ENCODE measurements at places on chromosomes 7 and 10.
A peak's percentile ranks its signal among the peaks of the same experiment; 100 is the strongest.

DNA sequence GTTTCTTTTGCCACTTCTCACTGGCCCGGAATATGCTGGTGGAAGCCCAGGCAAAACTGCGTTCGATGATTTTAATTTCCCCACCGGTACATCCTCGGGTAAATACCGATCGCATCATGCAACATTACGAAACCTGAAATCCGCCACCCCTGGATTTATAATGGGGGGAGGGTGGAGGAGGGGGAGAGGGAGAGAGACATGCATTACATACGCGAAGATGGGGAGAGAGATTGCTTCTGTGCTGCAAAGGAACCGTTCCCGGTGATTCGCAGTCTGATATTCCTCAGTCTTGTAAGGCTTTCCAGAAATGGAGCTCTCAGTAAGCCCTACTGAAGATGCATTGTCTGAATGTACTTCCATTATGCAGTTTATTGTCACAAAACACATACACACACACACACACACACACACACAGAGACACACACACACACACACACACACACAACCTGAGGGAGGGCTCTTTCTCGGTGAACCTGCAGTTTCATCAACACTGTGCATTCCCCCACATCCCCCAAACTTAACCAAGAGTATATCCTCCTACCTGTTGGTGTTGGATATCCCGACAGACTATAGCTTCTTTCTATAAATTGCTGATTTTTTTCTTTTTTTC is 741 bp downstream of the GPR85 start:
- DNase-seq, result peak; percentile 23

DNA sequence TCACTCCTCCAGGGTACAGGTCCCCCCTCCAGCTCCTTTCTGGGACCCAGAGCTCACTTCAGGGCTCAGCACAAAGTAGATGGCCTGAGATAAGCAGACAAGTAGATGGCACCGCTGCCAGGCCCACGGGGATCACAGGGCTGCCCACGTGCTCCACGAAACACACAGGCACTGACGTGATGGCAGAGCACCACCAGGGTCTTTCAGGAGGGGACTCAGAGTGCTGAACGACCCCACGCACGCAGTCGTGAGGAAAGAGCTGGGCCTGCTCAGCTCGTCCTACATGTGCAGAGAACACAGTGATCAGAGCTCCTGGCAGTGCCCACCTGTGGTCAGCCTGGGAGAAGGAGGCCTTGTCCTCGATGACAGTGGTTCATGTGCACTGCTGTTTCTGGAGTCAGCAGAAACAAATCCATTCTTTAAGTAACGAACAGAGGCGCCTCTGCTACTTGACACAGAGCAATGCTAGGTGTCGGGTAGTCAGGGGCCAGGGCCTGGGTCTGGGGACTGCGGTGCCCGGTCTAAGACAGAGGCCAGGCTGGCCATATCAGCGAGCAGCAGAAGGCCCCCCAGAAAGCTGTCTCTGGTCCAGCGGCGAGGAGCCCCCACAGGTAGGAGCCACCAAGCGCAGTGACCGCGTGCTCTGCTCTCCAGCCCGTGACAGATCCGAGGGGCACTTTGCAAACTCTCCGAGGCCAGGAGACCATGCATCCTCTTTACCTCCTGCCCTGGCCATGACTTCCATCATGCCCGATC is 129.8 kb upstream of the FAM20C start:
- DNase-seq, result no peak

- DNase-seq, result no peak
Observed at GRCh38 chr7:44460325-44460724, 30.1 kb downstream of the NUDCD3 start.

- DNase-seq, result no peak
Observed at GRCh38 chr7:26789481-26790184, 74.8 kb downstream of the SKAP2 start.

DNA sequence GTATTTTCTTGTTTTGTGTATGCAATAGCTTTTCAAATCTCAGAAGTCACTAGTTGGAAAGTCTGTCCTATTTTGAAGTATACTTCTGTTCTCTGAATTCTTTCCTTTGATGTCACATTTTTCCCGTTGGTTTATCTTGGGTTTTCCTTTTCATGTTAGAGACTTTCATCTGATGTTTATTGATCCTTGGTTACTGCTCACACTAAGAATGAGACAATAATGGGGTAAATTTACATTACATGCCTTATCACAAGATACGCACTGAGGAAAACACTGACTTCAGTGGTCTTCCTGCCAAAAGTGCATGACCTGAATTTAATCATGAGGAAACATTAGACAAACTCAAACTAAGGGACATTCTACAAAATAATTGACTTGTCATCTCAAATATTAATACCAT is 63.5 kb upstream of the C1GALT1 start:
- no peak for DNase-seq

GRCh38 chr10:101578192-101578591 is 9.9 kb downstream of the POLL start:
- DNase-seq, result no peak

GRCh38 chr10:12699258-12699700 is 302.2 kb downstream of the CCDC3 start:
- no peak for DNase-seq

GRCh38 chr7:116661865-116662264 is 10.1 kb upstream of the MET start:
- no peak for DNase-seq

DNA sequence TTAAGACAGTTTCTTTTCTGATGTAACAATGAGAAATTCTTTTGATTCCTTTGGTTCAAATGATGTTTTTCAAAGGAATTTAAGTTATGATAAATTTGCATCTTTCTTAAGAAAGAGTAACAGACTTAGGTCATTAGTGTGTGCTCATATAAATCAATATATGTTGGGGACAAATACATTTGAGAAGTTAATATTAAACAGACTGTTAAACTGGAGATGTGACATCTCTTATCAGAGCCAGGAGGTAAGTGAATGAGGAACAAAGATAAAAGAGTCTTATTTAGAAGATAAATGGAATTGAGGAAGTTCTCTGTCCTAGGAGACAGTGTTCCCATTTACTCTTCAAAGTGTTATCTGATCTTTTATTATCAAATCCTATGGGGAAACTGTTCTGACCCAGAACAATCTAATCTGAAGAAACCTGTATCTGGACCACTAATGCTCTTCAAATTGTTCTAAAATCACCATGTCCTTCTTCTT is 104.8 kb upstream of the LAMB4 start:
- DNase-seq, result peak; percentile 11

DNA sequence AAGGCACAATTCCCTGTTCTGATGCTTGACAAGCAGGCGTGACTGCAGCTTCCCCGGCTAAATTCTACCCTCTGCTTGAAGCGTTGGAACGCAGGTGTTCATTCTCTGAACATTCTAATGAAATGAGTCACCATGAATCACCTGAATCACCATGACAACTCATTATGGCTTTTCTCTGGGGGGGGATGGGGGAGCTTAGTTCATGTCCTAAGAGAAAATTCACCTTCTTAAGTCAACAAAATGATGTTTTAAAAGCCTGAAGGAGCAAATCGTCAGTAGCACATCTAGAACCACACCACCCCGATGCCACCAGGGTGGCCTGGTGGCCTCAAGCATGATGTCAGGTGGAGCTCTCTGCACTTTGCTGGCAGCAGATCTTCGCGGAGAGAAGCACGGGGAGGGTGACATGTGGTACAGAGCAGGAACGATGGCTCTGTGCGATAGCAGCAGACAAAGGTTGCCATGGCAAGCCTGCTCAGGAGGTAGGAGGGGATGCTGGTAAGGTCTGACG is 33.7 kb downstream of the DDC start:
- peak; percentile 21 for DNase-seq

DNA sequence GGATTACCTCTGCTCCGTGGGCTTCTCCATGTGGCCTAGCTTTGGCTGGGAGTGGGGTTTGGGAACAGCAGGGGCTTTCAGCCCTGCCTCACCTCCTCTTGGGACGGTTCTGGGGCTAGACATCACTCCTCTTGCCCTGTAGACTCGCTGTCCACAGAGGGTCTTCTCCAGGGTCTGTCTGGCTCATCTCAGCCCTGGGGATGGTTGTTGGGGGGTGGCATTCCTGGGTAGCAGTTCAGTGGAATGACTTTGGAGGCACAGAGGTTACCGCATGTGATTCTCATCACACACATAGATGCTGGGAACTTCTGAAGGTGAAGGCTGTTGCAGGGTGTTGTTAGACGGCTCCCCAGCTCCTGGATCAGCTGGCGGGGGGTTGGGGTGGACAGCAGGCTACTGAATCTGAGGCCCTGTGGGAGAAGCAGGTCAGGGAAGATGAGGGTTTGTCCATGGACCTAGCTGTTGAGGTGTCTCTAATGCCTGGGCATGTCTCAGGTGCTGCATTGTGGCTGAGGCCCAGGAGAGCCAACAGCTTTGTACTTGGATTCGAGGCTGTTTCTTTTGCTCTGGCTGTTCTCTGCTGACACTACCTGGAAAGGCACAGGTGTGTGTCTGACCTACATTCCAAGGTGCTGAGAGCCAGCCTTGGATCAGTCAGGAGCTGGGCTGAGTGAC is 23.8 kb downstream of the RAMP3 start:
- DNase-seq, result no peak

DNA sequence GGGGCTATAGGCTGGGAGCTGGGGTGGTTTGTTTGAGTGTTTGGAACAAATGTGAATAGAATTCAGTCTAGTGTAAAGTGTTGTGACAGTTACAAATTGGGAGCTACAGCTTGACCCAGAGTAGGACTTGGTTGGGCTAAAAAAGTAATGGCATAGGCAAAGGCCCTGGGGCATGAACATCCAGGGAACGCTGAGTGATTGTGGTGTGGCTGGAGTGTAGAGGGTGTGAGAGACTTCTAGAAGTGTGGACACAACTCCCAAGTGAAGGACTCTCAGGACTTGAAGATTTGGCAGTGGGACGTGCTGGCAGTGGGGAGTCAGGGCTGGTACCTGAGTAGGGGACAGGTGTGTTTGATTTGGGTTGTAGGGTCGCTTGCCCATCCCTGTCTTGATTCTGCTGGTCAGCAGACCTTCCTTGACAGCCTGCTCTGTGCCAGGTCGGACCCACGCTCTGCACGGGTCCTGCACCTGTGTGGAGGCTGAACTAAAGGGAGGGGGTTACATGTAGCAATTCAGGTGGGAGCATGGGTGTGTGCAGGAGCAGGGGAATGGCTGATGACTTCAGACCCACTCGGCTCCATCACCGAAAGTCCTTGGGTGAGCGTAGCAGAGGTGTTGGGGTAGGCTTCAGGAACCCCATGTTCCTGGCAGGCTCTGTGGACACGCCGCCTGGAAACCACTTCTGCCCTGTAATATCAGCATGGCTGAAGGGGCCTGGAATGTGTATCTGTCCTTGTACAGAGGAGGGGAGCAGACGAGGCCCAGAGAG is 43.3 kb downstream of the ZMIZ1 start:
- DNase-seq, result no peak

DNA sequence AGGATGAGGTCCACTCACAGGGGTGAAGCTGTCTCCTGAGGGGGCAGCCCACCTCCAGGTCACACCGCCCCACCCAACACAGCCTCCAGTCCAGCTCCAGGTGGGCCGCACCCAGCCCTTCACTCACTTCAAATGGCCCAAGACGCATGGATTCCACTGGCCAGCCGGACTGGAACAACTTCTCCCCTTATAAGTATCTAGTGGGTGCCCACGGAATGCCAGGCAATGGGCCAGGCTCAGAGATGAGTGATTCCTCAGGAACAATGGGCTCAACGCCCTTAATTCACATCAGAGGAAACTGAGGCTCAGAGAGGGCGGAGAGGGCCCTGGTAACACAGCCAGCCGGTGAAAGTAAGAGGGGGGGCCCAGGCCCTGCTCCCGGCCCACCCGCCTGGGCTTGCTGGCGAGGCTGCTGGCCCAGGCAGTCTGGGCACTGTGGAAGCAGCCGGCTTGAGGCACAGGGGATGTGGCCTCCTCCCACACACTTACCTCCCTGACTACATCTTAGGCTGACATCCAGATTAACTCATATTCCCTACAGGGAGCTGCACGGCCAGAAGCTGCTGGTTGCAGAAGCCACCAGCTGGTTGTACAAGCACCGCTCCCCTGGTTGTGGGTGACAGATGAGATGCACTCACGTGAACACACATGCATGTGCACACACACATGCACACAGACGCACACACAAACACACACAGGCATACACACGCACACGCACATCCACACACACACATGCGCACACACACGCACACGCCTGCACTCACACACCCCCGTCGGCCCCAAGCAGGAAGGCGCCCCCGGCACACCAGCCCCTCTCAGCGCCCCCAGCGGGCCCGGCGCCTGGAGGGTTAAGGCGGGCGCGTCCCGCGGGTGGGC is 1.0 kb upstream of the FAM20C start:
- DNase-seq, result peak; percentile 92

DNA sequence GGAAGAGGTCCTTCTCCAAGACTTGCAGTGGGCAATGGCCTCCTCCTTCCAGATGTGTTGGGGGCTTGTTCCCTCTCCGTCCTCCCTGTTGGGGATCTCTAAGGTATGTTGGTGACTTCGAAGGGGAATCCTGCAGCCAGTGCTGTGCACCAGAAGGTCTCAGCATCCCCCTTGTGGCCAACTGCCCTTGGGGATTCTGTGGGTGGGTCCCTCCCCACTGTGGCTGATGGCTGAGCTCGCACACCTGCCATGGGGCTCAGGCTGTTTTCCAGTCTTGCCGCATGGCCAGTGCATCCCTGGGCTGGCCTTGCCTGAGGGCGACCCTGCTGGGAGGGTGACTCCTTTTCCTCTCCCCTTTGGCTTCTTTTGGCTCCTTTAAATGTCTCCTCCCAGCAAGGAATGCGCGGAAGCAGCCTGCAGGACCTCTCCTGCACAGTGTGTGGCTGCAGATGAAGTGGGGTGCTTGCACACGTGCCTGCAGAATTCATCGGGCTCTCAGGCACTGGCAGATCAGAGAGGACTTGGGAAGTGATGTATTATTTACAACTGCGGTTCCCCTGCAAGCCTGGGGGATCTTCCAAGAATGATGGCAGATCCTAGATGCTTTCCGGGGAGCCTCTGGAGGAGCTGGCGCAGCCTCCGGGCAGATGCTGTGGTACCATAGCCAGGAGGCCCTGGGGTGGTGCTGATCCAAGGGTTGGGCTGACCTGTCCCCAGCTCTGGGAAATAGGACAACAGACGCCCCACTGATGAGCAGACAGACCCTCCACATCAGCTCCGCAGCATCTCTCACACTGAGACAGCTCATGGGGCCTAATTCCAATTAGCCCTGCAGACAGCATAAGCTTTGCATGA is 410.0 kb downstream of the TCERG1L start:
- no peak for DNase-seq

- no peak for DNase-seq
Observed at GRCh38 chr7:99764478-99764877, 19.5 kb downstream of the CYP3A4 start.

DNA sequence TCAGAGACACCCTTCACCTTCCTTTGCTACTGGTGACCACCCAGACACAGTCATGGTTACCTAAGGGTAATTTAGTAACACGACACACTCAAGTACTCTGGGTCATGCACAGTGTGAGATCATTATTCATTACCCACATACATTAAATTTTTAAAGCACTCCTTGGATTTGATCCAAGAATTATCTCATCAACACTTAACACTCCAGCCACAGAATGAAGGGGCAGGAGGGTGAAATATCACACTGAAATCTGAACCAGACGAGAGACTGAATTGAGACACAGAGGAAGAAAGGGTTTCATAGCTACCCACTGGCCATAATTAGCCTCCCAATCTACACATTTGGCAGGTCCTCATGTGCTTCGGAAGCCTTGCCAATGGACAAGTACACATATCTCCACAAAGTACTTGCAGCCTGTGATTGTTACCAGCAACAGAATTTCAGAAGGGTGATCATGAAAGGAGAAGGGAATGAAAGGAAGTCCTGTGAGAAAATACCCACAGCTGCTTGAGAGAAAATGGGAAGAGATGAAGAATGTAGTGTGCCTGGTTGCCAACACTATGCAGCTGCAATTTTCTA is 189.3 kb downstream of the POLR1F start:
- no peak for DNase-seq

All from IMR-90 (cell line).